ENCODE measurements at places on chromosomes 5 and 9. TPM values are rescaled to one million over a fixed set of nuclear protein-coding genes. Genes with fewer than 3 reads are reported as not detected.

C9orf50 gene
- total RNA-seq: not detected

WNK2 gene
- total RNA-seq: 1.7 TPM

PLEKHG4B gene
- total RNA-seq: not detected

SLC35A4 gene
- total RNA-seq: 72.9 TPM

CD180 gene
- not detected for total RNA-seq

PCDHGB2 gene
- 0.14 TPM for total RNA-seq

ANKRD31 gene
- total RNA-seq: 0.99 TPM

NCBP1 gene
- total RNA-seq: 37.6 TPM

PITX1 gene
- total RNA-seq: 0.20 TPM

TMEM174 gene
- not detected for total RNA-seq

LCN15 gene
- not detected for total RNA-seq

EDIL3 gene
- total RNA-seq: not detected

LVRN gene
- 0.29 TPM for total RNA-seq

CCNI2 gene
- total RNA-seq: 10.0 TPM

HAVCR1 gene
- not detected for total RNA-seq

EGFL7 gene
- total RNA-seq: 1.6 TPM

NOXA1 gene
- 0.95 TPM for total RNA-seq

BARX1 gene
- total RNA-seq: 6.6 TPM

C1QTNF3 gene
- 1.3 TPM for total RNA-seq

SLC6A7 gene
- not detected for total RNA-seq

IFNK gene
- not detected for total RNA-seq

FANCG gene
- total RNA-seq: 91.5 TPM

ENG gene
- 15.0 TPM for total RNA-seq

TMEM252 gene
- total RNA-seq: not detected

SHB gene
- total RNA-seq: 3.2 TPM

TBC1D9B gene
- 92.4 TPM for total RNA-seq

TEX48 gene
- 0.65 TPM for total RNA-seq
